ENCODE measurements at places on chromosomes 4 and X. TPM values are rescaled to one million over a fixed set of nuclear protein-coding genes. Genes with fewer than 3 reads are reported as not detected.

The MTNR1A gene
- total RNA-seq: 0.50 TPM

DNA sequence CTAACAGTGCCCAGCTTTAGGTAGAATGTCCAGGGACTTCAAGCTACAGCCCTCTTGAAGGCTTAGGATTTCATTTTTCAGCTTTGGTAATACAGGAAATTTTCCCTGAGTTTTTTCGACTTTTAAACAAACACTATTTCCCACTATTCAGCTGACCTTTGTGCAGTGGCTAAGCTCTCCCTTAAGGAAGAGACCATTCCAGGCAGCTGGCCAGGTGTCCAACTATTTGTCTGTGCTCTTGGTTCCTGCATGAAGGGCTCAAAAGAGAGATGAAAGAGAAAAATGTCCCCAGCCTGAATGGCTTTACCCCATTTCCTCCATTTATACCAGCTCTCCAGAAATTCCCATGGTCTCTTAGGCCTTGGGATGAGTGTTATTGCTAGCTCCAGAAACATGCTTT lies 111.9 kb upstream of the KLF8 start:
- no peak for DNase-seq

The SLC25A14 gene
- 14.2 TPM for total RNA-seq

The TENT5D gene
- total RNA-seq: not detected

GRCh38 chr4:139918591-139918990 lies 235.4 kb downstream of the MAML3 start:
- no peak for DNase-seq

- no peak for DNase-seq
Observed at GRCh38 chr4:104451573-104451972, 43.1 kb downstream of the CXXC4 start.

GRCh38 chr4:139154538-139154937 lies 22.5 kb downstream of the ELF2 start:
- DNase-seq: no peak

GRCh38 chr4:84493092-84493850 lies 5.8 kb downstream of the NKX6-1 start:
- peak; percentile 80 for DNase-seq

DNA sequence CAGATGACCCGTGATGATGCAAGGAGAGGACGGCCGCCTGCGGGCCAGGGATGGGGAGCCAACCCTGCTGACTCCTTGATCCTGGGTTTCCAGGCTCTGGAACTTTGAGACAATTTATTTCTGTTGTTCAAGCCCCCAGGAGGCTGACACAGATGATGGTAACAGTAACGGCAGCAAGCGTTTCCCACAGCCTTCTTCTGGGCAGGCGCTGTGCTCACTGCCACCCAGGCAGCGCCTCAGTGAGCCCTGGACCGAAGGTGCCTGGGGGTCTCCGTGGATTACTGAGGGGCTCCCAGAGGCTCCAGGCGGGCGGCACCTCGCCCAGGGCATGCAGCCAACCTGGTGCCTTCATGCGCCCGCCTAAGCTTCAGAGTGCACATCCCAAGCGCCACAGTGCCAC lies 103.9 kb upstream of the AFAP1 start:
- DNase-seq: no peak

DNA sequence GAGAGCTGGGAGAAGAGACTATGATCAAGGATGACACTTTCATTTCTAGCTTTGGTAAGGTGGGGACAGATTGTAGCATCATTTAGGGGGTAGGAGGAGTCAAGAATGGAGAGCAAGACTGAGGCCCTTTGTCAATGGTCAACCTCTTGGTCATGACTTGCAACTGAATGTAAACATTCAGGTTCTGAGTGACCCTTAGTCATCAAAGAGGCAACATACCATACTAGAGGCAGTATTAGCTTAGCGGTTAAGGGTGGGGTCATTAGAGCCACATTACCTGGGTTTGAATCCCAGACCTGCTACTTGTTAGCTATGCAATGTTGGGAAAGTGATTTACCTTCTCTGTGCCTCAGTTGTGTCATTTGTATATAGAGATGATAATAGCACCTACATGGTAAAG lies 76.5 kb downstream of the MED28 start:
- DNase-seq: no peak

DNA sequence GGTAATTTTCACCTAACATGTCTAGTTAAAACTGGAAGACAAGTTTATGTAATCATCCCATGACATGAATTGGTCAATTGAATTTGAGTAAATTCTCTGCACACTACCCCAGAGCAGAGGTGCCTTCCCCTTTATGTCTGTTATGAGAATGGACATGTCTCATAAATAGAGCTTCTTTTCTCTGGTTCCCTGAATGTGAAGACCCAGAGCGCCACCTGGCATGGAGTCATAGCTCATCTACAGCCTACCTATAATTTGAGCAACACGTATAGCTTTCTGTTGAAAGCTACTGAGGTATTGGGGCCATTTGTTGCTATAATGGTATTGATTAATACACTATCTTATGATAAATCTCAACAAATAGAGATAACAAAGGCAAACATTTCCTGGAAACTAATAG lies 626.5 kb upstream of the GALNTL6 start:
- no peak for DNase-seq

DNA sequence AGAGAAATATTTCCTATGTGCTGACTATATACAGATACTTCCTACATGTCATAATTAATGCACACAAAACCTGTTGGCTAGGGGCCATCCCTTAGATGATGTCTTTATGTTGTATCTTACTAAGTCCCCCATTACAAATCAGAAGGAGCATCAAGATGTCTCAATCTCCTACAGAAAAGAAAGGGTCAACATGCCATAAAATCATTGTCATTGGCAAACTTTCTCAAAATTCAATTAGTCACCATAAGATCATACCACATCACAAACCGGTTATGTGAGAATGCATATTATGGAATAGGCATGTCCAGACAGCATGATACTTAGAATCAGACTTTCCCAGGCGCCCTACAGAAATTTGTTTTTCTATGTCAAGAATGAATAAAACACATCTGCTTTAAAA lies 175.2 kb upstream of the TET2 start:
- no peak for DNase-seq

GRCh38 chr4:67659065-67659464 lies 41.9 kb downstream of the UBA6 start:
- no peak for DNase-seq

DNA sequence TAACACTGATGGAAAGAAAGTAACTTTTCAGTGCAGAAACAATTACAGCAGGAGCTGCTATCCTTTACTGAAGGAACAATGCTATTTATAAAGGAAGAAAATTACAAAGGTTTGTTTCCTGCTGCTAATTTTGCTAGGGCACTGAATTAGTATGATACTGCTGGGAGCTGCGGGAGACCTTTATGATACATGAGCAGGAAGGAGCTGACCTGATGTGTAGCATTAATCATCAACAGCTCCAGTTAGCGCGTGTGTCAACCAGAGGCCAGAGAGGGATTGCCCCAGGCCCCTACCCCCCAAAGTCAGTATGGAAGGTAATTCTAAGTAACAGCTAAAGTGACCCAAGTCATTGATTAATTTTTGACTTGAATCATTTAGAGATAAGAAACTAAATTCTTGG lies 728.9 kb downstream of the PCDH18 start:
- no peak for DNase-seq

- peak; percentile 34 for DNase-seq
Observed at GRCh38 chrX:70289793-70290770, at the start of the genes KIF4A and PDZD11. TSS of gene KIF4A (plus strand) at chrX:70290104. CDS start at chrX:70290459, 355 bp downstream. TSS of gene PDZD11 (minus strand) at chrX:70289927. CDS start at chrX:70289341, 586 bp downstream.

GRCh38 chr4:119082661-119083060 lies 53.0 kb upstream of the MYOZ2 start:
- DNase-seq: no peak

GRCh38 chr4:24775750-24776149 lies 19.6 kb upstream of the SOD3 start:
- DNase-seq: no peak

- no peak for DNase-seq
Observed at GRCh38 chr4:30399476-30399875, 320.7 kb upstream of the PCDH7 start.

The ARR3 gene
- total RNA-seq: not detected

- DNase-seq: peak; percentile 17
Observed at GRCh38 chr4:165656829-165657490, 216.1 kb upstream of the TLL1 start.

GRCh38 chrX:69137371-69138117 lies 27.7 kb downstream of the PJA1 start:
- no peak for DNase-seq

- DNase-seq: no peak
Observed at GRCh38 chrX:40209951-40210617, 112.3 kb upstream of the BCOR start.

DNA sequence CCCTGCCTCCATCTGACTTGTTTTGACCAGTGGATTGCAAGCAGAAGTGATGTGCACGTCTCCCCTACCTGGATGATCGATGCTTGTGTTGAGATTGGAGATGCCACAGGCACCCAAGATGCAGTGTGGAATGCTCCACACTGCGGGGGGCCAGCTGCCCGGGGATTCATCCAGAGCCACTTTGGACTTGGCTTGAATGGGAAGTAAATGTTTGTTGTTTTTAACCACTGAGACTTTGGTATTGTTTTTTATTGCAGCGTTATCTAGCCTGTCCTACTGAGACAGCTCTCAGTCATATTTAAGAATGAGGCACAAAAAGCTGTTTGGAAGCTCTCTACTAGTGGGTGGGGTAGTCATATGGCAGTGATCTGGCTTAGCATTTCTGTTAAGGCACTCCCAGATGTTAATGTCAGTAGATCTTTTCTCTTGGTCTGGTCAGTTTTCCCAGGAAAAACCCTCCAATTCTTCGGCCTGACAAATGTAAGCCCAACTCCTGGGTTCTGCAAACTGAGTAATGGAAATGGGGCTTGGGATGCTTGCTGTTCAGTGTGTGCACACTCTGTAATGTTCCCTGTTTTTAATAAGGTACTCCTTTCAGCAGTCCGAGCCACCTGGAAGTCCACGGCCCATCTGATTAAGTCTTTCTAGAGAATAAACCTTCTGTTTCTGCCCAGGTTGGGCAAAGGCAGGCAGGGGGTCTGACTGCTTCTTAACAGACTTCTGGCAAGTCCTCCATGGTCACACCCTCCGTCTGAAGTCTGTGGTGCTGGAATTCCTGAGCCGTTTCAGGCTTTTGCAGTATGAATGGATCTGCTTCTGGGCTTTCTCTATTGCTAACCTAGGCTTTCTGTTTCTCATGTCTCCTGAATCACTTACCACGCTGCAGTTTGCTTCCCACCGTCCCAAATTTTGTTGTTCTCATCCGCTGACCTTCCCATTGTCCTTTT lies 74.8 kb downstream of the WWC2 start:
- DNase-seq: no peak

- DNase-seq: no peak
Observed at GRCh38 chrX:11117745-11118144, 6.6 kb downstream of the HCCS start.

GRCh38 chr4:3524349-3524748 lies 7.9 kb downstream of the LRPAP1 start:
- no peak for DNase-seq

GRCh38 chrX:111181951-111182350 lies 86.0 kb downstream of the PAK3 start:
- no peak for DNase-seq

The SERTM2 gene
- 0.58 TPM for total RNA-seq

- peak; percentile 5 for DNase-seq
Observed at GRCh38 chrX:41802958-41803357, 79.0 kb downstream of the GPR82 start.

DNA sequence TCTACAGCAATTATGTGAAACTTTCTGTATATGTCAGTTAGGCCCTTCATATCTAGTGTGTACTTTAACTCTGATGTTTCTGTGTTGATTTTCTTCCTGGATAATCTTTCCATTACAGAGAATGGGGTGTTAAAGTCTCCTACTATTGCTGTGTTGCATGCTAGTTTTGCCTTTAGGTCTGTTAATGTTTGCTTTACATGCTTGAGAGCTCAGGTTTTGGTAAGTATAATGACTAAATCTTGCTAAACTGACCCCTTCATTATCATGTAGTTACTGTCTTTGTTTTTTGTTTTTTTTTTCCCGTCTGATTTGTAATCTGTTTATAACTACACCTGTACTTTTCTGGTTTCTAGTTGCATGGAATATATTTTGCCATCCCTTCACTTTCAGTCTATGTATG lies 63.6 kb upstream of the UGT2B15 start:
- no peak for DNase-seq

The TLR2 gene
- total RNA-seq: 1.5 TPM
